Stimulated activated CD4-positive, alpha-beta T cell treated with anti-CD3 and anti-CD28 coated beads, Interleukin-4, amount 100 ng/mL, for 1 hour (primary cell): ENCODE measurements at places on chromosomes 16 and 17.

GRCh38 chr17:8885967-8886684 is 18.7 kb upstream of the PIK3R6 start:
- DNase-seq: no peak

GRCh38 chr17:61806081-61806828 is 57.1 kb downstream of the BRIP1 start:
- DNase-seq: no peak

DNA sequence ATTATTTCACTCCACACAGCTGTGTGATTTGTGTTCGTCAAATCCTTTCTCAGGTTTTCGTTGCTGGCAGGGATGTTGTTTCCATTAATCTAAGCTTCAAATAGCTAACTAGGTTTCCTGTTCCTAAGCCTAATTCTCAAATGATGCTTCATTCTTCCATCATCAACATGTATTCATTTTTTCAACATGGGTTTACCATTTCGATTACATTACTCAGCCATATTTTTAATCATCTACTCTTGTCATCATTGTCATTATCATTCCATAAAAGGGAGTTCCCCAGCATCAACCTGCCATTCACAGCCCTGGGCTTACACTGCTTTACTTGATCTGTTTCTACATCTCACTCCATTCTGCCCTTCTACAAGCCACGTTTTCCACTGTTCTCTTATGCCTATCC is 33.3 kb upstream of the ANKFN1 start:
- no peak for DNase-seq

DNA sequence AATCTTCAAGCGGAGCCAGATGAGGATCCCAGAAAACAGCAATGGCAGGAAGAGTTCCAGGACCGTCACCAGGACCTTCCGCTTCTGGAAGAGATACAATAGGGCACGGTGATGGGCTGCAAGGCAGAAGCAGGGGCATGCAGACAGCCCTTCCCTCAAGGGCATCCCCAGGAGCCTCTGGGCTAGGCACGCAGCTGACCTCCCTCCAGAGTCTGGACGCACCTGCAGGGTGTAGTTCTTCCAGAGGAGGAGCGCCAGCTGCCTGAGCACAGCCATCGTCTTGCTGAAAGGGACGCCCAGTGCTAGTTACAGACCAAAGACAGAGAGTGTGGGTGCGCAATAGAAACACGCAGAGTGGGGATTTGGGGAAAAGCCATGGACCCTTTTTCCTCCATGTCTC is 14.3 kb downstream of the ABCA3 start:
- no peak for DNase-seq

- no peak for DNase-seq
Observed at GRCh38 chr16:12059216-12059769, 82.8 kb downstream of the SNX29 start.

- DNase-seq: no peak
Observed at GRCh38 chr17:67470163-67470562, 93.1 kb downstream of the PITPNC1 start.

- DNase-seq: no peak
Observed at GRCh38 chr17:78872486-78872885, 30.5 kb downstream of the CEP295NL start.

DNA sequence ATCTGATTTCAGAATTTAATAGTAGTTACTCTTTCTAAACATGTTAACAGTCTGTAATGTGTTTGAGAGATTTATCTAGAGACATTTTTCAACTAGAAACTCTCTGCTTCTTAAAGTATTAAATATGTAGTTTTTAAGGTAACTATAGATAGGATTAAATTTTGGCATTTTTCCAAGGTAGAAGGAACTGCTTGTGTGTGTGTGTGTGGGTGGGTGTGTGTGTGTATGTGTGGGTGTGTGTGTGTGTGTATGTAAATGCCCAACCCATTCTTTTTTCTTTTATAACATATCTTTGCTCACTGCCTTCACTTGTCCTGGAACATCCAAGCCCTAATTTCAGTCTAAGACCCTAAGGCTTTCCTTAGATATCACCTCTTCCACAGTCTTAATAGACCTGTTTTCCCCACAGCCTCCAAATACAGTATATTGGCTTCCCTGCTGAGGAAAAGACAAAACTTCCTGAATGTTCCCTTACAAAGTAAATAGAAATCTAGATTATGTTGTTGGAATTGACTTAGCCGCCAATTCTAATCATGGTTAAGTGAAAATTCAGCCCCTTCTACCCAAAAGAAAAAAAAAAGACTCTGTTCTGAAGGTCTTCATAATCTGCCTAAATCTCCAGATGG is 33.5 kb downstream of the NUP93 start:
- DNase-seq: no peak

DNA sequence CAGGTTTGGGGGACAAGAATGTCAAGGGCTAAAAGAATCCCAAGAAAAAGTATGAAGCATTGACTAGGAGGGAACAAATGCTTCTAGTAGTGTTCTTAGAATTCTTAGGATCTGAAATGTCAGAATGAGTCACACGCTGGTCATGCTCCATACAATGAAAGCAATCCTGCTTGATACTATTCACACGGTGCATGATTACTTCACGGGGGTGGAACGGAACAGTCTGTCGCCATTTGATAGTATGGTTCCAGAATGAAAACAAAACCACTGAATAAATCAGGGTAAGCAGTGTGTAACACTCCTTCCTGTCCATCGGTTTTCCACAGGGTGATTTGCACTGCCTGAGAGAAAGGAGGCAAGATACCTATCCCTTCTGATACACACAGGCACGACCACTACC is 22.9 kb upstream of the YWHAE start:
- no peak for DNase-seq

GRCh38 chr17:75950855-75951554 is 10.2 kb upstream of the FBF1 start:
- no peak for DNase-seq
